NCI-H1105 treated with DMSO at 0.1 percent for 48 hours (cell line): ENCODE measurements at places on chromosomes 2 and 18.

GRCh38 chr2:119011162-119011909 is 69.3 kb downstream of the MARCO start:
- DNase-seq, result peak; percentile 51

- no peak for DNase-seq
Observed at GRCh38 chr18:22883179-22883578, 49.9 kb upstream of the RBBP8 start.

GRCh38 chr18:76505614-76506013 is 10.6 kb upstream of the ZNF516 start:
- no peak for DNase-seq

DNA sequence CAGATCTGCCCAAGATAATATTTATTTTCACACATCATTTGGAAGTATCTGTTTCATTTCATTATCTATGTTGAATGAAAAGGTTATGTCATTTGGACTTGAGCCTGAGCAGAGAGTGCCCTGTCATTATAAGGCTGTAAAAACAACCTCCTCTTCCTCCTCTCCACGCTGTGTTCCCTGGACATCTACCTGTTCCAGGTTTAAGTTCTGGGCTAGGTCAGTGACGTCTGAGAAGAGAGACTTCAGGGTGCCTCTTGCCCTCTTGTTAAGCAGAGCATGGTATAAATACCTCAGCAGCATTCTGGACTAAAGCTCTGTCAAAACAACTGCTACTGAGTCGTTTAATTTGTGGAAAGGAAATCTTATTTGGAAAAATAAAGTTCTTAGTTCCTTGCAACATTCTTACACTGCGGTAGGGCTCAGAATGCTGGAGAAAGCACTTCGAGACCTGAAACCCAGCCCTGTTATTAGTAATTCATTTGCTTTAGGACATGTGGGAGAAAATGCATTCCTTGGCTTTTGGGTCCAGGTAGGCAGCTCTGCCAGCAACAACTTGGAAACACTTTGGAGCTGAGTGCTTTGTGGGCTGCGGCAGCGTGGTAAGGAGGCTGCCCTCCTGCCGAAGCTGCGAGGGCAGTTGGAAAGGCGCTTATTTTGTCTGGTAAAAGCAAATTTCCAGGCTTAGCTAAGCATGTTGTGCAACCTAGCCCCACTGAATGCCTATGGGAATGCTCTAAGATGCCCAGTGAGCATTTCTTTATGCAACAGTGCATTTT is 91.8 kb upstream of the NEDD4L start:
- no peak for DNase-seq

DNA sequence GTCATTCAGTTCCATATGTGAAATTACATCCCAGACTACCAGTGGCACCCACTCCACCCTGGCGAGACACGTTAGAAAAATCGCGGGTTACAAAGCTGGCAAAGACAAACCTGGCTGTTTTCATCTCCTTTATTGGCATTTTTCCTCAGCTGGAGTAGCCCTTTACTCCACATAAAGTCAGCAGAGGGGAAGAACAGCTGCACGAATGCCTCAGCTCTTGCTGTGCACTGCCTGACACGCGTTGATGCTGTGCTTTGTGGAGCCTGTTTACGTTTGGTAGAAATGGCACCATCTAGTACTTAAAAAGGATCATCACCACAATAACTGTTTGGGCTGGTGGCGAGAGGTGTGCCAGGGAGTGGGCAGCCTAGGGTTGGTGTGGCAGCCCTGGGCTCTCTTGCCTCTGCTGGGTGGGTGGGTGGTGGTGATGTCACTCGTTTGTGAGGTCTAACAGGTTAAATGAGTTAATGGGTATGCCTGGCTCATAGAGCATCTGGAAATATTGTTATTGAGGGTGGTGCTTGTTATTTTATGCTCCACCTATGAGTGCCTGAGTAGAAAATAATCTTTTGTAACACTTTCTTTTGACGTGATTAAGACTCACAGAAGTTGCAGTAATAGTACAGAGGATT is 16.4 kb downstream of the FARP2 start:
- no peak for DNase-seq

GRCh38 chr2:27249891-27250651 is 12.8 kb downstream of the SLC30A3 start:
- DNase-seq, result no peak

GRCh38 chr2:144151851-144152250 is 368.1 kb downstream of the ZEB2 start:
- DNase-seq, result no peak

GRCh38 chr2:60351802-60352201 is 201.7 kb downstream of the BCL11A start:
- DNase-seq, result no peak

GRCh38 chr2:102971701-102972100 is 209.9 kb downstream of the TMEM182 start:
- DNase-seq, result no peak

- DNase-seq, result no peak
Observed at GRCh38 chr18:74529811-74530583, 4.3 kb upstream of the CNDP1 start.

DNA sequence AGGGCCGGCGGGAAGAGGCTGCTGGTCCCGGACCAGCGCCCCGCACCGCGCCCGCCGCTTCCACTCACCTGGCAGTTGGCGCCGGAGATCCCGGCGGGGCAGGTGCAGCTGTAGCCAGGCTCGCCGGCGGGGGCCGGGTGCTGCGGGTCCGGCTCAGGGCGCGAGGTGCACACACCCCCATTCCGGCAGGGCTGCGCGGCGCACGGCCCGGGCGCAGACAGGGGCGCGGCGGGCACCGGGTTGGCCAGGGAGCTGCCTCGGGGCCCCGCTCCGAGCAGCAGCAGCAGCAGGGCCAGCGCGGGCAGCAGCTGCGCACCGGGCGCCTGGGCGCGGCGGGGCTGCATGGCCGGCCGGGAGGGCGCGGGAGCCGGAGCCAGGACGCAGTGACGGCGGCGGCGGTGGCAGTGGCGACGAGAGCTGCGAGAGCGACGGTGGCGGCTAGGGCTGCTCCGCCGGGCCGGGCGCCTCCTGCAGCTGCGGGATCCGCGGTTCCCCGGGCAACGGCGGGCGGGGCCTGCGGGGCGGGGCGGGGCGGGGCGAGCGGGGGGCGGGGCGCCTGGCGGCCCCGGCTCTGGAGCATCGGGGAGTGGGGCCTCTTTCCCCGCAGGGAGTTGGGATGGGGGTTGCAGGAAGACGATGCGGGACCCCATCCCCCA is at the start of gene DNER:
DNER (minus strand) TSS at position 476 of the 656 bp plus-strand sequence; CDS start at position 344, 132 bp downstream.
- peak; percentile 71 for DNase-seq

DNA sequence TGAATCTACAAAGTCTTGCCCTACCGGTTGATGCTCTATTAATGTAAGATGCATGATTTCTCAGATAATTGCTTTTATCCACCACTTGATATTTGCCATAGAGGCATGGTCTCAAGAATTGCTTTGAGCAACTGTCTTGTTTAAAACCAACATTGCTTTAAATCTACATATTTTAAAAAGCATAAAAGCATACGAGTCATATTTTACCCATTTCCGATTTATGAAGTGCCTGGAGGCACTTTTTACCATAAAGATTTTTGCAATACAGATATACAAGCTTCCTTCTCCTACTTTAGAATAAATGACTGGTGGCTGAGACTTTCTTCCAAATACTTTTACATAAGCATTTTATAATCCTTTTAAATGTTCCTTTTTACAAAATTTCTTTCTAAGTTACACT is 517.6 kb downstream of the TXNL1 start:
- no peak for DNase-seq

DNA sequence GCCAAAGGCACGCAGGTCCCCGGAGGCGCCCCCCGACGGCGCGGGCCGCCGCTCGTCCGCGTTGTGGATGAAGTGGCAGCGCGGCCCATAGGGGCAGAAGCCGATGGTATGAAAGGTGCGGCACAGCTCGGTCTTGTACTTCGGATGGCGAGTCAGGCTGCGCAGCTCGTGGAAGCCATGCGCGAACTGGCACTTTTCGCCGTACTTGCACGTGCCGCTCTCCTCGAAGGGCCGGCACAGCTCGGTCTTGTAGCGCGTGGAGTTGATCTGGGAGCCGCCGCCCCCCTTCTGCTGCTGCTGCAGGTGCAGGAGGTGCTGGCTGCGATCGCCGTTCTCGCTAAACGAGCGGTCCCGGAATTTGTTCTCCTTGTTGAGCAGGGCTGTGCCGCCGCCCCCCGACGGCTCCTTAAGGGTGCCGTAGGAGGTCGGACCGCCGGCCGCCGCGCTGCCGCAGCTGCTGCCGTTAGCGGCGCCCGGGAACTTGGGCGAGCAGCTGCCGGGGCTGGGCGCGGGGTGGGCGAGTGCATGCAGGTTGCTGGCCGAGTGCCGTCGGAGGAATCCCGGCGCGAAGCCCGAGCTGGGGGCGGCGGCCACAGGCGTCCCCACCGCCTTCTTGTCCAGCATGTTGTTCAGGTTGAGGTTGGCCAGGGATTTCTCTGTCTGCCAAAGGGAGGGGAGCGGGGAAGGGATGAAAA is 1.2 kb downstream of the ZFP36L2 start:
- peak; percentile 20 for DNase-seq

DNA sequence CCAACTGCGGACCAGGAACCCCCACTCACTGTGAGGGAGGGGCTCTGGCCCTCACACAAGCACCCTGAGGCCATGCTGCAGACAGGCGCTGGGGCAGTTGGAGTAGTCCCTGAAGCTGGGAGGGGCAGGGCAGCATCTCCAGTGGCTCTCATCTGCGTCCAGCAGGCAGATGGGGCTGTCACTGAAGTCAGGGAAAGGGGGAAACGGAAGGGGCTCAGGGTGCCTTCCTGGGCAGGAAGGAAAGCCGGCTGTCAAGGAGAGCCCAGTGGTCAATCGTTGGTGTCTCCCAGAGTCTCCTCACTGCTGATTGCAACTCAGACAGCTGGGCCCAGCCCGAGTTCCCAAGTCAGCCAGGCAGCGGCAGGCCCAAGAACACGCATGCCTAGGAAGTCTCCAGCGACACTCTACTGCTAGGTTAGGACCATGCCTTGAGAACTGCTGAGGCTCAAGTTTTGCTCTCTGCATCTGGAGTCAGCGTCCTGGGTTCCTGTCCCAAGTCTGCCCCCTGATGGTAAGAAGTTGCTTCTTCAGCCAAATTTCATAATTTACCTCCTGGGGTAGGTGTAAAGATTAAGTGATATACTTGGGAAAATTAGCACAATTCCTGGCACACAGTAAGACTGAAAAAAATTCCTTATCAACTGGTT is 27.4 kb upstream of the NMUR1 start:
- DNase-seq, result peak; percentile 6

DNA sequence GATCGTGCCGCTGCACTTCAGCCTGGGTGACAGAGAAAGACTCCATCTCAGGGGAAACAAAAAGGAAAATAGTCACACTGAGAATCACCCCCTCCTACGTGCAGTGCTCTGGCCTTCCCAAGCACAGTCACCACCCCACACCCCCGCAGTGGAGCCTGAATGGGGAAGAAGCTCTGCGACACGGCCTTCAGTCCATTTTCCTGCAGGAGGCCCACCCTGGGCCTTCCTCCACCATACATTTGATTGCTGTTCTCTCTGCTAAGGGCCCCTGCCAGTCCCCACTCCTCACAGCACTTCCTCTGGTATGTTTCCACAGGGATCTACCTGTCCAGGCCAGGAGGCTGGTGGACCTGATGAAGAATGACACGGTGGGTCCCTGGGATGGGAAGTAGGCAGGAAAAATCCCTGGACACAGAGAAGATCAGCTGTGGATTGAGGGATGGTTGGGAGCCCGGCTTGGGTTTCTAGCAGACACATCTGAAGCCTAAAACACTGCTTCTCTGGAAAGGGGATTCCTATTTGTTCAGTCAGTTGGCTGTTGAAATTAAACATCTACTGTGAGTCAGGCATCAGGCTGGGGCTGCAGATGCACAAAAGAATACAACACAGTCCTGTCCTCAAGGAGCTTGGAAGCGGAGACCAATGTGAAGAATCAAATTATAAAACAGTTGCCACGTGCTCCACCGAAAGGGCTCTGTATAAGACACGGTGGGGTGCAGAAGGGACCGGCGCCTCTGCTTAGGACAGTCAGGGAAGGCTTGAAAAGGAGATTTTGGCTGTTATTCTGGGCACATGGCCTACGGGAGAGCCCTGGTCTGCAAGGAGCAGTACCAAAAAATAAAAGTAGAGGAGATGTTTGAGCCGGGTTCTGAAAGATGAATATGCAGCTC is 82.2 kb downstream of the PLB1 start:
- DNase-seq, result no peak

- DNase-seq, result no peak
Observed at GRCh38 chr18:7870855-7871254, 303.7 kb downstream of the PTPRM start.

GRCh38 chr2:241848761-241849615 is 9.7 kb downstream of the PDCD1 start:
- no peak for DNase-seq

DNA sequence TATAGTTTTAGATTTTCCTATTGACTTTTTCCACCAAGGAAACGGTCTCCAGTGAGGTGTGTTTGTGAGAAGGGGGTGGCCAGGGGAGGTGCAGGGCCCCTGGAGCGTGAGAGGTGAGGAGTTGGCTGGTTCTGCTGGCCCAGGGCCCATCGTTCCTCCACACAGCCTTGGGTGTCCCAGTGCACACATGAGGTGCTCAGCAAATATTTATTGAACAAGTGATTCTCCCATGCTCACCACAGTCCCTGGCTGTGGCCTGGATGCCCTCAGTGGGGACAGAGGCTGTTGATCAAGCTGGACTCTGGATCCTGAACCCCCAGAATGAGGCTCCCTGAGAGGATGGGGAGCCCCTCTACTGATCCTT is 5.0 kb downstream of the HAAO start:
- no peak for DNase-seq

DNA sequence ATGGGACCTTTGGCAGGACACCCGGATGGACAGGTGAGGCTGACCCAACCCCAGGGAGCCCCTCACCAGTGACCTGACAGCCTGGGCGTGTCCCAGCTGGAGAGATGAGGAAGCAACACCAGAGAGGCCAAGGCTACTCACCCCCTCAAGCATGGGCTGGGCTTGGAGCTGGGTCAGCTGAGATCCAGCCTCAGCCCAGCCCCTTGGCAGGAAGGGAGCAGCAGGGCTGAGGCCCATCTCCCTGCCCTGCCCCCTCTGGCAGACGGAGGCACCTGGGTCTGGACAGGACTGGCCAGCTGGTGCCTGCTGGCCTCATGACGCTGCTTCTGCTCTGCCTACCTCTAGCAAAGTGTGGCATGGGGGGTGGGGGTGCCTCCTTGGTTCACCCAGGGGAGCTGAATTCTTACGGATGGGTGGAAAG is 37.8 kb downstream of the HS6ST1 start:
- no peak for DNase-seq
